ENCODE measurements at places on chromosomes 12 and 14. TPM values are rescaled to one million over a fixed set of nuclear protein-coding genes. Genes with fewer than 3 reads are reported as not detected.
A peak's percentile ranks its signal among the peaks of the same experiment; 100 is the strongest.

DNA sequence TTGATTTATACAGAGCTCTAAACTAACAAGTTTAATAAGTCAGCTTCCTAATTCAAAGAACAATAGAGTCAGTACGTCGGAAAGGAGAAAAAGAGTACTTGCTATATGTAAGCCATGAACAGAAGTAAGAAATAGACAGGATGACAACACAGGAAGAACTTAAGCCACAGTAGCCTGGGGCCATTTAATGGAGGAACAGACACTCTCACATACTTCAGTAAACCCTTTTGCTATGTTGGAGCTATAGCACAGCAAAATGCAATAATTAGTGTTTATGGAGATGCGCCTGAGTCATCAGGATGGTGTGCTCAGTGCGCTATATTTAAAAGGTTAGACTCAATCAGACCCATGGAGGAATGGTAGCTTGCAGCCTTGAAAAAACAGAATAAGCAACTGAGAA lies 61.0 kb downstream of the SRGAP1 start:
- DNase-seq = no peak

DNA sequence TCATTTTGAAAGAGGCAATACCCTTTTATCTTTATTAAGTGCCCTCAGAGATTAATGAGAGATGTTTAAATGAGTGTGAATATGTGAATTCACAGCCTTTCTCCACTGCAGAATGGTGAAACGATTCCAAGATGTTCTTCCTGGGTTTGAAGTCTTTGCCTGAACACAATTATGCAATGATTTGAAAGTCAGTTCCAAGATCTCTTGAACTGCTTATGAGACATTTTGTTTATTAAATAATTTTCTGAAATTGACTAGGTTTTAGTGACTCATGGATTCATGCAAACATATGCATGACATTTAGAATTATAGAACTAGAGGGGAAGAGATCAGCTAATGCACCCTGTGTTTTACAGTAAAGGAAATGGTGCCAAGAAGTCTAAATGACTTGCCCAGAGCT lies 118.1 kb upstream of the SLC38A2 start:
- no peak for DNase-seq

DNA sequence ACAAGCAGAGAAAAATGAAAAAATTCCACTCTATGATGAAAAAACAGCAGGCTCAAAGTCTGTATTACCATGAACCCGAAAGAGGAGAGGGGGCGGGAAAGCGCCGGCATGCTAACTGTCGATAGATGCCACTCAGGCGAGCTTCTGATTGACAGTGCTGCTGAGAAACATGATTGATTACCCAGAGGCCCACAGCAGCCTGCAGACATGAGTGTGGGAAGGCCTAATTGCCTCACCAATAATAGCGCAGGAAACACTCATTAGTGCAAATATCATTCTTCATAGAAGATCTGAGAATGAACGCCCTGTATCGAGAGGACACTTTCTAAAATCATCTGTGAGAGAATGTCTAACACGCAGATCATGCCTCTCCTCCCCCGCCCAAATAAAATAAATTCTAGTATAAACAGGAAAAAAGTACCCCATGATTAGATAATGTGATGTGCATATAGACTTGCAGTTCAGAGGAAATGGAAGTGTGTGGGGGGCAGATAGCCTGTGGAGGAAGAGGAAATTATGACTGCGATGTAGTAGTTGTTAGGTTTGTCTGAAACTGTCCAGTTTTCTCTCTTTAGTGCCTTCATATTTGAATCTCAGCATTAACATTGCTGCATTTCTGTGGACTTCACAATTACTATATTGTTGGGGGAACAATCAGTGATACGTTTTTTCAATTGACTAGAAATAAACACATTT lies 15.6 kb downstream of the TPH2 start:
- DNase-seq = no peak

- DNase-seq = no peak
These were observed 86.2 kb upstream of the CSRP2 start for GRCh38 chr12:76964784-76965571.

DNA sequence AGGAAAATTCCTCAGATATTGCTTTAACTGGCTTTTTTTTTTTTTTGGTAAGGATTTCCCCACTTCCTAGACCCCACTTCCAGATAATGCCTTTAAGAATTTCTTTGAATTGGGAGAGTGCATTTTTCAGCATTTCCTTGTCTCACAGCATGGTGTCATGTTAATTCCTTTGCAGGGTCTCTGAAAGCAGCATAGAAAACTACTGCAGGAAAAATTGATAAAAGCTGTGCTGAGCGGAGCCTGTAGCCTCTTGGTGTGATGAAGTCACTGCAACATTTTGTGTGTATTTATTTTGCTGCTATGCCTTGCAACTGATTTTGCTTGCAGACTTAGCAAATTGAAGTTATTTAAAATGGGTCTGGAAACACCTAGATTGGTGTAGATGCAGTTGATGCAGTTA lies 2.7 kb downstream of the ANO4 start:
- no peak for DNase-seq

GRCh38 chr12:23098110-23098509 lies 473.1 kb downstream of the ETNK1 start:
- no peak for DNase-seq

DNA sequence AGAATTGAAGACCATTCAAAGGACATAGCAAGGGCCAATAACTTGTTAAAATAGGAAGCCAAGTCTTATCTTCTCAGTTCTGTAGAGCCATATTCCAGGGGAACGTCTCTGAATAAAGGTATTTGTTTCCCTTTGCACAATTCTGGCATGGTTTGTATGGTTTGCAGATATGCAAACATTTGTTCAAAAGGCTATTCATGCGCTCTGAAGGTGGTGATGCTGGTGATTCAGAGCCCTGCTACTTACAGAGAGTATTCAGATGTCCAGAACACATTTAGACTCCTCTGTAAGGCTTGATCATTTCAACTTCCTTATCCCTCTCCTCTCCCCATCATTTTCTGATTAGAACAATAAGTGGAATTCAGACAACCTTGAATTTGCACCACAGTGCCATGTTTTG lies 35.9 kb downstream of the SLC4A8 start:
- no peak for DNase-seq

DNA sequence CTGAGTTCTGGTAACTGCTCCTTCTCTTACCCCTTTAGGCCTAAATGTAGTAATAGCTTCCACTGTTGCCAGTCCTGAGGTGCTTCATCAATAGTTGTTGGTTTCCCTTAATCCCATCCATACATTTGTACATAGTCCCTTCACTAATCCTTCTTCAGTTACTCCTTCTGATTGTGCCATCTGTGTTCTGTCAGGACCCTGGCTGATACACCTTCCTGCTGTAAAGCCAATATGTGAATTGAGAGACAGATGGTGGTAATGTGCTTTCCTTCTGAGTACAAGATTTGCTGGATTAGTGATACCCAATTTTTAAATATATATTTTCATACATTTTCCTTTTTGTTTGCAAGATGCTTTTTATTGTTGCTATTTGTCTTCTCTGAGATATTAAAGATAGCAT lies 66.4 kb downstream of the OTOGL start:
- DNase-seq = no peak

DNA sequence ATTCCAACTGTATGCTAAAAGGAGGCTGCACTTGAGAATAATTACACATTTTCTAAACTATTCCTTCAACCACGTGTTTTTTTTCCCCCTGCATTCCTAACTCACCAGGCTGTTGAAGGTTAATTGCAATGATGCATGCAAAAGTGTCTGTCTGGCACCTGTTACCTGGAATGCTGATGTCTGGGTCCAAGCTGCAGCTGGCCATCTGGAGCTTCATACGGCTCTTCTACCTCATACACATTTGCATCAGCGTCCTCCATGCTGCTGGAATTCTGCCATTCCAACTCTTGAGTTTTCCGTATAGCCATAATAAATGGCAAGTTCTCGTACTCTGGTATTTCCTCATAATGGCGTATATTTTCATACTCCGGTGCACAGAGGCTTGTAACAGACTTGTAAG lies 8.6 kb downstream of the FGD6 start:
- DNase-seq = no peak

- no peak for DNase-seq
These were observed 3.7 kb downstream of the ZBTB1 start for GRCh38 chr14:64508215-64508776.

- no peak for DNase-seq
These were observed 257.5 kb downstream of the TMEM132C start for GRCh38 chr12:128524439-128524838.

DNA sequence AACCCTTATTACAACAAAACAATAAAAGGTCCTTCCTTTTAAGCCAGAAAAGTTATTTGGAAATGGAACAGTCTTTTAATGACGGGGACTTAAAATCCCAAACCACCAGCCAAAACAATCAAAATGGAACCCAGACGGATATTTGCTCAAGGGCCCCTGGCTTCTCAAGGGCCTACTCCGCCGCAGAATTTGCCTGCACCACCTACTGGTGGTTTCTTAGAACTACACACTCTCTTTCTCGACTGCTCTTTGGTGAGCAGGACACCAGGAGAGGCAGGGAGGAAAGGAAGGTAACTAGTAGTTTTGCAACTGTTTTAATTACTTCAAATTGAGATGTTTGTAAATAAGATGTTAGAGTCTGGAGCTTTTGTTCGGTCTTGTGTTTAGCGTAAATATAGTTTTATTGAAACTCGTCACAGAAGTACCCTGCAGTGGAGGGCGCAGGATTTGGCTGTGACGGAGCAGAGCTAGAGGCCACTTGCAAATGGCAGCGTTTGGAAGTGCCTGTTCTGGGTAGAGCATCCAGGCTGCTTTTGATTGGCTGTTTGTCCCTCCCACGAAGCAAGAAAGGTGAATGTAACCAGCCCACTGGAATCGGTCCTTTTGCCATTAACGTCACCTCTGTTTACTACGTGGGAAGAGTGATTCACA lies 238.5 kb downstream of the CACNA1C start:
- DNase-seq = peak; percentile 39

GRCh38 chr12:24822121-24822899 lies 126.6 kb downstream of the BCAT1 start:
- no peak for DNase-seq

- DNase-seq = peak; percentile 89
These were observed 92.0 kb downstream of the SCARB1 start for GRCh38 chr12:124771462-124772288.

GRCh38 chr14:99042381-99043266 lies 229.4 kb downstream of the BCL11B start:
- no peak for DNase-seq

GRCh38 chr14:67331368-67332125 lies 28.1 kb downstream of the ATP6V1D start:
- no peak for DNase-seq

- DNase-seq = no peak
These were observed 738.7 kb upstream of the LMO3 start for GRCh38 chr12:17344649-17345048.

- DNase-seq = peak; percentile 27
These were observed 3.8 kb downstream of the ETV6 start for GRCh38 chr12:11653215-11653753.

- no peak for DNase-seq
These were observed 37.4 kb downstream of the ISCA2 start for GRCh38 chr14:74531006-74531405.

DNA sequence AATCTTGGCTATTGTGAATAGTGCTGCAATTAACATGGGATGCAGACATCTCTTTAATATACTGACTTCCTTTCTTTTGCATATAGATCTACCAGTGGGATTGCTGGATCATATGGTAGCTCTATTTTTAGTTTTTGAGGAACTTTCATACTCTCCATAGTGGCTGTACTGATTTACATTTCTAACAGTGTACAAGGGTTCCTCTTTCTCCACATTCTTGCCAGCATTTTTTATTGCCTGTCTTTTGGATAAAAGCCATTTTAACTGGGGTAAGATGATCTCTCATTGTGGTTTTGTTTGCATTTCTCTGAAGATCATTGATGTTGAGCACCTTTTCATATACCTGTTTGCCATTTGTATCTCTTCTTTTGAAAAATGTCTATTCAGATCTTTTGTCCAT lies 8.4 kb downstream of the AMDHD1 start:
- DNase-seq = no peak

DNA sequence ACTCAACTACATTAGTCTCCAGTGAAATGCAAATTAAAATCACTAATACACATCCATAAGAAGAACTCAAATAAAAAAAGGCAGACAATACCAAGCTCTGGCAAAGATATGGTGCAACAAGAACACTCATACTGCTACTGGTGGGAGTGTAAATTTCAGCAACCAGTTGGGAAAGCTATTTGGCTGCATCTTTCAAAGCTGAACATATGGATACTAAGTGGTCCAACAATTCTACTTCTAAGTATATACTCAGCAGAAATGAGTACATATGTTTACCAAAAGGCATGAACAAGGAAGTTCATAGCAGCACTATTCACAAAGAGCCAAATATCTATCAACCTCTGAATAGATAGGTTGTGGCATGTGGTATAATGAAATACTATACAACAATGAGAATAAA lies 27.3 kb downstream of the CAPS2 start:
- DNase-seq = no peak

The KLRG1 gene
- total RNA-seq = 2.6 TPM

The BDKRB1 gene
- total RNA-seq = not detected

The SERPINA5 gene
- total RNA-seq = 572 TPM

The NRXN3 gene
- 0.58 TPM for total RNA-seq

The AMIGO2 gene
- 29.9 TPM for total RNA-seq

The ENO2 gene
- total RNA-seq = 46.4 TPM

The ACOT4 gene
- total RNA-seq = 0.72 TPM

The PPM1A gene
- total RNA-seq = 28.6 TPM

The CNPY2 gene
- 153 TPM for total RNA-seq

The SDR9C7 gene
- not detected for total RNA-seq

The KERA gene
- total RNA-seq = not detected

The GLIPR1 gene
- 5.6 TPM for total RNA-seq

The SERPINA3 gene
- total RNA-seq = 38.1 TPM

All from adrenal gland (tissue), 19 donors.